AG04449 (cell line): ENCODE measurements at places on chromosomes 7 and 10.

DNA sequence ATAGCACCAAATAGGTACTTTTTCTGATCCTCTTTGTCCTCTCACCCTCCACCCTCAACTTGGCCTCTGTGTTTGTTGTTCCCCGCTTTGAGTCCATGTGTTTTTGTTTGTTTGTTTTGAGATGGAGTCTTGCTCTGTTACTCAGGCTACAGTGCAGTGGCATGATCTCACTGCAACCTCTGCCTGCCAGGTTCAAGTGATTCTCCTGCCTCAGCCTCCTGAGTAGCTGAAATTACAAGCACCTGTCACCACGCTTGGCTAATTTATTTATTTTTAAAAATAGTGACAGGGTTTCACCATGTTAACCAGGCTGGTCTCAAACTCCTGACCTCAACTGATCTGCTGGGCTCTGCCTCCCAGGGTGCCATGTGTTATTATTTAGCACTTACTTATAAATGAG is 5.3 kb downstream of the ZNF273 start:
- DNase-seq = no peak

DNA sequence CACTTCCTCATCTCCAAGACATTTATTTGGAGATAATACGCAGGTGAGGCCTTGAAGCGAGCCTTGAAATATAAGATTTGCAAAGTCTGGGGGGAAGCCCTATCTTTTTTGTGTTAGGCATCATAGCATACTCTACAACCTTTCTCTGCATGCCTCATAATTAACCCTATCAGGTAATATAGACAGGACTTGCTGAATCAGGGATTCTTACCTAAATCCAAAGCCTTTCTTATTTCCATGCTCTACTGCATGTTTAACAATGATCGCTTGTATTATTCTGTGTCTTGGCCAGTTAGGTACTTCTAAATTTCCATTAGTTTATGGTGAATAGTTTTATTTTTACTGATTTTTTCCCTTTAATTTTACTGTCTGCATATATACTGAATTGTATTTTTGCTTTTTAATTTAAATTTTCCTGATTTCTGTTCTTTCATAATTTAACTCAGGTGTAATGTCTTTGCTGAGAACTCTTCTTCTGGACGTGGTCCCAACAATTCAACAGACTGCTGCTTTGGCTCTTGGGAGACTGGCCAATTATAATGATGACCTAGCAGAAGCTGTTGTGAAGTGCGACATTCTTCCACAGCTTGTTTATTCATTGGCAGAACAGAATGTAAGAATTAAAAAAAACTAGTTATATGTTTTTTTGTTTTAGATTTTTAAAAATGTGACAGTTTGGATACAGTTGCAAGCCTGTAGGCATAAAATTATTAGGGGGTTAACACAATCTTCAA is 19.3 kb downstream of the SPAG6 start:
- DNase-seq = no peak

GRCh38 chr7:126702242-126703016 is 550.3 kb downstream of the GRM8 start:
- DNase-seq = no peak

DNA sequence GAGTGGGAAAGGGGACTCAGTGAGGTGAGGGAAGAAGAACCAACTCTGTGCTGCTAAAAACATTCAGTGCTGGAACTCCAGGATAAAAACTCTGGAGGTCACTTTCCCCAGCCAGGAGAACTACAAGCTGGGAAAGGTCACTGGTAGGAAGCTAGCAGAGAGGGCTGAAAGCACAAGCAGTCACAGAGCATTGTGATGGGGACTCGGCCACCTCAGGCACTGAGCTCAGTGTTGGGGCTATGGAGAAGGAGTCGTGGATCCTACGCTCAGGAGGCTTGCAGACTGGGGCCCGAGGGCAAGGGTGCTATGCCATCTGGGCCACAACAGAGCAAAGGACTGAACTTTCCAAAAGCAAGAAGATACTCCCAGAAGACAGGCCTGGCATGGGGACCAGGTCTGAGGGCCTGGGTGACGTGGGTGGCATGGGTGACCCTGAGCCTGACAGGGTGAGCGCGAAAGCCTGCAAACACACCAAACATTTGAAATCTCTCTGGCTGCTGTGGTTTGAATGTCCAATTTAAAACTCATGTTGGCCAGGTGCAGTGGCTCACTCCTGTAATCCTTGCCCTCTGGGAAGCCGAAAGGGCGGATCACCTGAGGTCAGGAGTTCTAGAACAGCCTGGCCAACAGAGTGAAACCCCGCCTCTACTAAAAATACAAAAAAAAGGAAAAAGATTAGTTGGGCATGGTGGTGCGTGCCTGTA is 9.8 kb upstream of the ARHGAP19 start:
- no peak for DNase-seq

GRCh38 chr7:108403597-108404217 is 52.5 kb downstream of the NRCAM start:
- no peak for DNase-seq

DNA sequence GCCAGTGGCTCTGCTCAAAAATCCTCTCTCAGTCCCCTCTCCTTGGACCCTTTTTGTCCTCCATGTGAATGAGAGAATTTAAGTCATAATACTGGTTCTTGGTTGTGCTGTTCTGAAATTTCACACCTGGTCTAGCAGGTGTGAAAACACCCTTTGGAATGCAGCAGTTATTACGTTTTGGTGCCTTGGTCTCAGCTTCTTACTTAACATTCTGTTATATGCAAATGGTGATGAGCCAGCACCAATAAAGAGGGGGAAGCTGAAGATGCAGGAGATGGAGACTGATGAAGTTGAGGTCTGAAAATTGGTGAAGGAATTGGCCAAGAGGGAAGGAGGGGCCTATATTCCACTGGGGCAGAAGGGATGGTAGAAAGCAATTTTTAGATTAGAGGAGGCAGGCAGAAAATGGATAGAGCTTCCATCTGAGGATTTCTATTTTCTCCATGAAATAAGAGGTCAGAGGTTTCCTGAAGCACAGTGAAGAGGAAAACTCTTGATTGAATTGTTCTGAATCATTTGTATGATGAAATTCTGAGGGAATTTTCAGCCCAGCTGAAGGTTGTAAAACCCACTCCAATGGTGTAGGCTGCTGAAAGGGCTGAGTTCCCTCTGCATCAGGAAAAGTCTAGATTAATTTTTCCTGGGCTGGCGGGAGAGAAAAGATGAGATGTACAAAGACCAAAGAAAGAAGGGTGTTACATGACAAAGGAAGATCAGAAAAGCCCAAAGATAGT is 94.0 kb upstream of the FAM180A start:
- DNase-seq = no peak

DNA sequence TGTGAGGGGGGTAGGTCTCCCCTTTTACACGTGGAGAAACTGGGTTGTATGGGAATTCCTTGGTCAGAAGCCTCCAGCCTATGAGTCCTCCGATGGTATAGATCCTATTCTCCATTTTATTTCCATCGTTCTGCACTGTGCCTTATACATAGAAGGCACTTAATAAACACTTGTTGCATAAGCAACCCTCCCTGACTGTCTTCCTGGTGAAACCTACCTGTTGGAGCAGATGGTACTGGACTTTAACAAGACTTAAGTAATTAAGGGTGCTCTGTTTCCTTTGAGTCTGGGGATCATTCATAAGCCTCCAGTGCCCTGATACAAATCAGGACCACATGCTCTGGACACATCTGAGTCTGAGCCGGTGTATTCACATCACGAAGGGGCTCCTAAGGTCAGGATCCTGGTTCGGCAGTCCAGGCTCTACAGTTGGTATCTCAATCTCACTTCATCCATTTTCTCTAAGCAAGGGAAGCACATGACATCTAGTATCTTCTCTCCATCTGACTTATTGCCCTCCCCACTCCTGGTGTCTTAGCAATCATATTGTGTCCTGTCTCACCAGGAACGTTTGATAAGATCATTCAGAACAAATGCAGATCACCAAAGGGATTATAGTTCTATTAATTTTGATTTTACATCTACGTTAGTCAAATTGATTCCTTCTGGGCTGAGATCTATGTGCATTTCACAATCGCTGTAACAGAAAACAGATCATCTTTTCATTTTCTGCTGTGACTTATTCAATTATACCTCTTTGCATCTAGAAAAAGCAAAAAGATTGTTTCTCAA is 22.8 kb upstream of the EZH2 start:
- DNase-seq = no peak

- DNase-seq = no peak
These were observed 89.6 kb upstream of the TEX47 start for GRCh38 chr7:88885131-88885530.

DNA sequence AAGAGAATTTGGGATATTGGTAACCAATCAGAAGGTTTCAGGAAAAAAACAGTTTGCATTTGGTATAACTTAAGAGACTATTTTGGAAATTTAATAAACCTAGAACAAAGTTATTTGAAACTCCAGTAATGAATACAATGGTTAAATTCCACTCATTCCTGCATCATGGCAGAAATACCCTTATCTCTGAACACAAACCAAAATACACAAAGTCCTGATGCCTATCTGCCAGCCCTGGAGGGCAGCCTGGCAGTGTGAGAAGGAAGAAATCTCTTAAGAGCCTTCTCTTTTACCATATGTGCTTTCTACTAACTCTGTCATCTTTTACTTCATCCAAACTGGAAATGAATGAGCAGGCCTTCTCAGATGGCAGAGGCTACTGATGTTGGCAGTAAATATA is 147.1 kb upstream of the LYZL1 start:
- no peak for DNase-seq

- no peak for DNase-seq
These were observed 251.9 kb downstream of the TNS3 start for GRCh38 chr7:47330026-47330425.
